D721Med (cell line): ENCODE measurements at places on chromosomes 5 and 9.

DNA sequence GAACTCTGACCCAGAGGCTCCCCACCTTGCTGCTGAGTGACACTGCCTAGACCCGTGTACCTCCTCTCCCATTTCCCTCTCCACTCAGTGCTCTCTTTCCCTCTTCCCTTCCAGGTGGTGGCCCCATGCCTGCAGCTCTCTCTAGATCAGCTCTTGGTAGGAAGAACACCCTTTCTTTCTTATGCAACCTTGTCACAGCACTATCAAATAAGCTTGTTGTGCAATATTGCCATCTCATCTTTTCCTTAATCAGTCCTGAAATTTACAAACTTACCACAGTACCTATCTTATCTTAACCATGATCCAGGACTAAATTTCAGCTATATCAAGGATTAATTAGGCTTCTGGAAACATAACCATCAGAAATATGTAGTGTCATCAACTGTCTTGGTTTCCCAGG is 88.6 kb downstream of the ZFAND5 start:
- no peak for DNase-seq

- DNase-seq: no peak
These were observed 157.7 kb upstream of the SLC12A2 start for GRCh38 chr5:127925916-127926315.

DNA sequence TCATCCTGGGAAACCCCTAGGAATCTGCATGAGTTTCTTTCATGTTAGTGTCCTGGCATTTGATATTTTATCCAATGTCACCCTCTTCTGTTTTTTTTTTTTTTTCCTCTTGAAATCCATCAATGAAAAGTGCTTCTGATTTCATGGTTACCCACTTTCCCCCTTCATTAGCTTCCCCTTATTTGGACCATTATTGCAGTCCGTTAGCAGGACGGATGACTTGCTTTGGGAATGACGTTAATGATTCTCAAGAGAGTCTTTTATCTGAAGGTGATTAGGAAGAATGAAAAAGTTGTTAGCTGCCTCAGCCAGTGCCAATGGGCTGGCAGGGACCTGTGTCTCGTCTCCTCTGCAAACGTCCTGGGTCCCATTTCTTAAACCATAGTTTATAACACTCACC is 134.7 kb downstream of the SEMA6A start:
- no peak for DNase-seq

DNA sequence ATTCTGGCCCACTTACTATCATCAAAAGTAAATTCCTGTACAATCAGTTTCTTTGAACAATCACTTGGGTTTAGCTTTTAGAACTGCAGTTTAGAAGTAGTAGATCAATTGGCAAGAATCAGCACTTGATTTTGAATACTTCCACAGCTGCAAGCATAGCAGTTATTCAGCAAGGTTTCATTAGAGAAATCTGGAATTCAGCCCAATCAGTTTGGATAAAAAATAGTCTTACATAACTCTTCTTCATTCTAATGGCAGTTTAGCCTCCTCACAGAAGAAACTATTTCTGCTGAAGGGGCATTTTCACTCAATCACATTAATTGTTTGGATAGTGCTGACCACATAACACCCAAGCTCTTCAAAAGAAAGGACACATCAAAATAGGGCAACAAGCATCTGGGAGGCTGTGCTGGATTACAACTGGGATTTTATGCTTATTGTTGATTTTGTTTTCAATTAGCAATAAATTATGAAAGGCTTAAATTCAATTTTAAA is 336.2 kb upstream of the PDE4D start:
- no peak for DNase-seq
